ENCODE measurements at places on chromosomes 6 and 20. TPM values are rescaled to one million over a fixed set of nuclear protein-coding genes. Genes with fewer than 3 reads are reported as not detected.

MRAP2 gene
- 1.1 TPM for total RNA-seq

MMP24 gene
- total RNA-seq: 4.5 TPM

PGC gene
- not detected for total RNA-seq

MCHR2 gene
- total RNA-seq: not detected

ZBTB2 gene
- 2.4 TPM for total RNA-seq

OR2J3 gene
- total RNA-seq: not detected

OOEP gene
- total RNA-seq: not detected

SAMHD1 gene
- 40.6 TPM for total RNA-seq

TRIM38 gene
- 9.4 TPM for total RNA-seq

NKX2-4 gene
- total RNA-seq: not detected

COL21A1 gene
- total RNA-seq: 1.9 TPM

CD109 gene
- 3.8 TPM for total RNA-seq
